ENCODE measurements at places on chromosomes 6 and 20.

DNA sequence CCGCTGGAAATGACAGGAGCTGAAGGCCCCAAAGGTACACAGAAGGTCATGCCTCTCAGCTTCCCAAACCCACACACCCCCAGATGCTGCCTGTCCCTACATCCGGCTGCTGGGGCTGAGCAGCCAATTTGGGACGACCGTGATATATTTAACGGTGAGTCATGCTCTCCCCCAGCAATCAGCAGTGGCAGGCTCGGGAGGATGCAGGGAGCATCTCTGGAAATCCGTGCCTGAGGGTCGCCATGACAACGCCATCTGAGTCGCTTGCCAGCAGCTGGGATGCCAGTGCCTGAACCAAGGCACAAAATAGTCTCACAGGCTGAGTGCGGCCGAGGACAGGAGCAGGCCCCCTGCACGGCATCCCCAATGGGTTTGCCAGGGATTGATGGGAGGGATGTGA lies 57.9 kb downstream of the KCNB1 start:
- no peak for DNase-seq

DNA sequence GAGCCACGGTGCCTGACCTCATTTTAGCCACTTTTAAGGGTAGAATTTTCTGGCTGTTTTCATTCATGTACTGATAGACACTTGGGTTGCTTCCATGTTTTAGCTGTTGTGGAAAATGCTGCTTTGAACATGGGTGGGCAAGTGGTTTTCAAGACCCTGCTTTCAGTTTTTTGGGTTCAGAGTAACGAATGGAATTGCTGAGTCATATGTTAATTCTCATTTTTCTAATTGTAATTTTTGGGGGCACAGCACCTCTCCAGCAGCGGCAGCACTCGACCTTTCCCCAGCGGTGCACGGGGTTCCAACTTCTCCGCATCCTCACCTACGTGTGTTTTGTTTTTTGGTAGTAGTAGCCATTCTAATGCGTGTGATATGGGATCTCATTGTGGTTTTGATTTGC lies 5.4 kb downstream of the NQO2 start:
- no peak for DNase-seq

- no peak for DNase-seq
Observed at GRCh38 chr20:38842026-38842425, 36.5 kb downstream of the PPP1R16B start.

DNA sequence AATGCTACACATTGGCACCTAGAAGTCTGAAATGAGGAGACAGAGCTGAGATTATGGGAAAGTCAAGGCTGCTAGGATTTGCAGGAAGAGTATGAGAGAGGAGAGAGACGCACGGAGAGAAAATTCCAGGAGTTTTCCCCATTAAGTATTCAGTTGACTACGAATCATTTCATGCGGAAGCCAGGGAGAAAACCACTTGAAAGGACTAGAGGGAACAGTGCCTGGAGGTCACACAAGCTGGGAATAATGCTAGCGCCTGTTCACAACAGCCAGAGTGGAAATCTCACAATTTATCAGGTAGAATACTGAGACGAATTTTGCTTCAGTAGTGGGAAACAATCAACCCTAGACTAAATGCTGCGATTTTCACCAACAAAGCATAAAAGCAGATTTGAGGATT lies 118.6 kb downstream of the MOXD1 start:
- no peak for DNase-seq

GRCh38 chr6:3847521-3847920 lies 1.7 kb upstream of the FAM50B start:
- no peak for DNase-seq

GRCh38 chr6:132962936-132963868 lies 148.8 kb downstream of the RPS12 start:
- DNase-seq = peak; percentile 80

- no peak for DNase-seq
Observed at GRCh38 chr6:148775161-148775560, 28.3 kb downstream of the UST start.

DNA sequence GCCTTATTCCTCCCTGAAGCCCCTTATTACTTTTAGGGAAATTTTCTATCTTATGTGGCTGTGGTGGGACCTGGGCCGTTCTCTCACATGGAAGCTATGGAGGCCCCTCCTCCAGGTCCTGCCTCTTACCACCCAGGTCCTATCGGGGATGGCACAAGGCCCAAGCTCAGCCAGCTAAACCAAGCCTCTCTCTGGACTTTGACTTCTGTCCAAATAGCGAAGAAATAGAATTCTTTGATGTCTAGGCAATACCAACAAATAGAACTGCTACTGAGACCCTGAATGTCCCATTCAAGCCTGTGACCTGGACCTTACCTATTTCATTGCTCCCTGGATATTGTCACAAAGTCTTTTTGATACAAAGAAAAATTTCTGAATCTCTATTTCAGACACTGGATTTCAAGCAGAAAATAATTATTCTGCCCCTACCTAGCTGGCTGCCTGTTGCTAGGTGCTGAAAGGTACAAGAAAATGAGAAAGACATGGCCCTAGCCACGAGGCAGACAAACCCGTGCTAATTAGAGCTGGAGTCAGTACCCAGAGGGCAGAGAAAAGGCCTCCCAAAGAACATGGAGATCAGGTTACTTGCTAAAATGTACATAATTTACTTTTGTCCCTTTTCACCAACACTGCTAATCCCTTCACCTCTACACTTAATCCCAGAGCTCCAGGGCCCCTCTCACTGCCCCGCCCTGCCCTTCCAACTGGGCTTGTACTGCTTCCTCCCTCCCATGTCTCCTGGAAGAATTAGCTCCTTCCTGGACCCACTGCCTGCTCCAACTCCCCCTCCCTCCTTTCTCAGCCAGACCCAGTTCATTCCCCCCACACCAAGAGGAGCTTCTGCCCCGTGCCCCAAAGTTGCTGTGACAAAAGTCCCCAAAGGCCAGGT lies 15.5 kb upstream of the NNAT start:
- DNase-seq = no peak

DNA sequence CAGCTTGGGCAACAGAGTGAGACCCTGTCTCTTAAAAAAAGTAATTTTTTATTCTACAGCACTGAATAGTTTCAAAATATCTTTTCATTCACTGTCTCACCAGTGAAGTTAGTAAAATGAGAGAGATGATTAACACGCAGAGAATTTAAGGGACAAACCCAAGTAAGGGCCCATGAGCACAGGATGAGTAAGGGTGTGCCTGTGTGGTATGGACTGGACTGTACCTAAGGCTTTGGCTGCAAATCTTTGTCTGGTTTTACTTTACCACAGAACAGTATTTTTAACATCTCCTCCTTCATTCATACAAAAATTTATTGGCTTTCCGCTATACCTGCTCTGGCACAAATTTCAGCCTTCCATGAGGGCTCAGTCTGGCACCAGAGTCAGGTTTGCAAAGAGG lies 433.3 kb downstream of the UTRN start:
- DNase-seq = peak; percentile 57

- no peak for DNase-seq
Observed at GRCh38 chr6:116631379-116631990, 15.2 kb downstream of the RSPH4A start.

DNA sequence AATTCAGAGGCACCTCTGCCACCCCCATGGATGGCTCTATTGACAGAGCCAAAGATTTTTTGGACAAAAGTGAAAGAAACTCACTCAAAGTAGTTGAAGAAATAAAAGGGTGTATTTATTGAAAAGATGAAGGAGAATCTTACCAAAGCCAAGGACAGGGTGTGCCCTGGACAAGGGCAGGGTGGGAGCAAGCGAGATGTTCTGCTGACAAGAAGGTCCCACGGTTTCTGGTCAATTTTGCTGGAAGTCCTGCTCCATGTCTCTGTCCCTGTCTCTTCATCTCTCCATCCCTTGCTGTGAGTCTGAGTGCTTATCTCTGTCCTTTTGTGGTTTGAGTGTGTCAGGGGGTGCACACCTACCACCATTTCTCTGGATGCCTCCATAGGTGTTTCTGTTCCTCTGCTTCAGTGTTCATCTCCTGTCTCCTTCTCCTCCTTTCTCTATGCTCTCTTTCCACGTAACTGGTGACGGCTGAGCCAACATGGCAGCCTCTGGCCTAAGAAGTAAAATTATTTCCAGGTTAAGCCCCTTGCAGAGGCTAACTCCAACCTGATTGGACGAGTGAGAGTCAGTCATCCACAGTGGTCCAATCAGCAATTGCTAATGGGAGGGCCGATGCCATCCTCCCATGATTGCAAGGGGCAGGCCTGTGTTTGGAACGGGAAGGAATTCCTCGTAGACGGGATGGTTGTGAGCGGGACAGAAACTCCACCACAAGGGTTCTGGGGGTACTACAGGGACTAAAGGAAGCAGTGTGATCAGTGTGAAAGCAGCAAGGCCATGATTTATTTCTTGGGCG lies 502.1 kb upstream of the CDH4 start:
- no peak for DNase-seq

GRCh38 chr20:52889225-52889624 lies 82.9 kb upstream of the TSHZ2 start:
- peak; percentile 24 for DNase-seq

DNA sequence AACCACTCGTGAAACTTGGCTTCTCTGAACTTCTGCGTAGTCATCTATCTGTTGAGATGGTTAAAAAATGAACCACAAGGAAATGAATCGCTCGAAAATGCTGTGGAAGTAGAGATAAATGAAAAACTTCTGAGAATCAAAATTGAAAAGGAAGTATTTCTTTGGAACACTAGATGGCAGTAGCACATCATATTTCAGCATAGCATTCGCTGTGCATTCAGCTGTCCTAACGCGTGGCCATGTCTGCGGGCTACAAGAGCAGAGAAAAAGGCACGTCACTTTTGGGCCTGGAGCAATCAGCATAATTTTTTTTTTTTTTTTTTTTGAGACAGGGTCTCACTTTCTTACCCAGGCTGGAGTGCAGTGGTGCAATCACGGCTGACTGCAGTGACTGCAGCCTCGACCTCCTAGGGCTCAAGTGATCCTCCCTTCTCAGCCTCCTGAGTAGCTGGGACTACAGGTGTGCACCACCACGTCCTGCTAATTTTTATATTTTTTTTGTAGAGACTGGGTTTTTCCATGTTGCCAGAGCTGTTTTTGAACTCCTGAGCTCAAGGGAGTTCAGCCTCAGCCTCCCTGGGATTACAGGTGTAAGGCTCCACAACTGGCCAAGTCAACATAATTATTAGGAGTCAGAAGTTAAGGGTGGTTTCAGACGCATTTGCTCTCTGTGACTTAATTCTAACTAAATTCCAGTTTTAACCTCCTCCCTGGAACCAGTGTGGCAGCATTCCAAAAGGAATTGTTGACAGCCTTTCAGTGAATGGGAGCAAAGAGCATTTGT lies 8.8 kb upstream of the PERP start:
- DNase-seq = peak; percentile 77

- no peak for DNase-seq
Observed at GRCh38 chr6:133447924-133448323, 206.8 kb downstream of the EYA4 start.

GRCh38 chr6:141470810-141471209 lies 661.9 kb upstream of the GJE1 start:
- DNase-seq = no peak

DNA sequence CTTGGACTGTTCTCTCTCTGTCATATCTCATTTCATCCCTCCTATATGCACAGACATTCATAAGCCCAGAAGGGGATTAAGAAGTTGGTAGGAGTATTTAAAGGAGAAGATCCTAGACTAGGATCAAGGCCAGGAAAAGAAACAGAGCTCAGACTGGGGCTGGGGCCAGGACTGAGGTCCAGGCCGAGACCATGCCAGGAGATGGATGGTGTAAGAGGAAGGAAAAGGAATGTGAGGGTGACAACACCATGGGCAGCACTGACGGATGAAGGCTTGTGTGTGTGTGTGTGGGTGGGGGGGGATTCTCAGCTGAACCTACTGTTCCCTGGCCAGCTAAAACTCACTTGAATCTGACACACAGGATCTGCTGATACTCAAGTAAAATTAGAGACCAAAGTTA lies 182.1 kb downstream of the KIF6 start:
- no peak for DNase-seq

DNA sequence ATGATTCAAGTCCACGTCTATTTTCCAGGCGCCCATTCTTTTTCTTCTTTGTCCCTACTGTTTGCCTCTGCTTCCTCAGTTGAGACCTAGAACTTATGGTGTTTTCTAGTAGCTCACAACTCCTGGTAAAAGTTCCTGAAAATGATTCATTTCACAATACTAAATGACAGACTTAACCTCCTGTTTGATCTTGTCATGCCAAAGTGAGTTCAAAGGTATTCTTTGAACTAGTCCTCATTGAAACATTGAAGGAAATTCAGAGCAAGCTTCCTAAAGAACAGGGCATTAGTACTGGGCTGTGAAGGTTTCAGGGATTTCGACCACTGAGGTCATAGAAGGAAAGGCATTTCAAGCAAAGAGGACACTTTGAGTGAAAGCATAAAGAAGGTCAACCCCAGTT lies 132.8 kb downstream of the IBTK start:
- DNase-seq = no peak

DNA sequence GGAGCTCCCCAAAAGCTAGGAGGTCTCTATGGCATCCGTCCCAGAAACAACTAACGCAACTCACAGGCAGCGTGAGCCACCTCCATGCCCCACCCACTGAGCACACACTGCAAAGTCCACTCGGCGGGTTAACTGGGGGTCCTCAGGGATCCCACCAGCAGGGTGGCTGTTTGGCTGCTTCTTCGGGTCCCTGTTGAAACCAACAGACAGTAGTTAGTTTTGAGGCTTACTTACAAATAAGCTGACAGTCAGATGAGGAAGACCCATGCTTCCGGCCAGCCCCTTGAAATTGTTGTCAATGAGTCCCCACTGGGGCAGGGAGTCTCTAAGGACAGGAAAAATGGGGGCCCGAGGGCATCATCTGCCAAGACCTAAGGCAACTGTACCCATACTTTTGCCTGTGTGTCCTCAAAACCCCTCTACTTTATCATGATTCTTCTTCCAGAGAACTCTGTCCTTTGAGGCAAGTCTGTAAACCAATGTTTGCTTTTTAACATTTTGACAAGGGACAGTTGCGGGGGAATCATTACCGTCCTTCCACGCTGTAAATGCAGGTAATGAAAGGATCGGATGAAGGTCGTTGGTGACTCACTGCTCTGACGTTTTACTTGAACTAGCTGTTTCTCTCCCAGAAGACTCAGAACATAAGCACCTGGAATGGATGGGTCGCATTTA lies 2.2 kb upstream of the PCK1 start:
- peak; percentile 36 for DNase-seq

GRCh38 chr20:17617212-17617867 lies 47.5 kb downstream of the DSTN start:
- DNase-seq = peak; percentile 53
